T-helper 2 cell (primary cell): ENCODE measurements at places on chromosomes 3 and 15.

DNA sequence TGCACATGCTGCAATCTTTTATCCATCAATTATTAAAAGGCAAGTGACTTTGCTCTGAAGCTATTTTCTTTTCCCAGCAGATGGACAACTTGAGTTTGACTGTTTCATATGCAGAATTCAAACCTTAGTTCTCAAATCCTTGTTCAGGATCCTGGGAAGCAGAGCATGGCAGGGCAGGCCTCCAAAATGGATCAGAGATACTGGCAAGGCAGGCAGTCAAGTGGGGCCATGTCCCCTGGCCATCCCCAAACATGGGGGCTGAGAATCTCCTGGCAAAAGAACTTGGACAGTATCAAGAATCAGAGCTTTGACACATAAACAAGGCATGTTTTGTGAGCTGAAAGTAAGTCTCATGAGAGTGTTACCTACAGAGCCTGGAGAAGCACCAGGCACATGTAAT lies 122.9 kb upstream of the CTNNB1 start:
- DNase-seq, result no peak

DNA sequence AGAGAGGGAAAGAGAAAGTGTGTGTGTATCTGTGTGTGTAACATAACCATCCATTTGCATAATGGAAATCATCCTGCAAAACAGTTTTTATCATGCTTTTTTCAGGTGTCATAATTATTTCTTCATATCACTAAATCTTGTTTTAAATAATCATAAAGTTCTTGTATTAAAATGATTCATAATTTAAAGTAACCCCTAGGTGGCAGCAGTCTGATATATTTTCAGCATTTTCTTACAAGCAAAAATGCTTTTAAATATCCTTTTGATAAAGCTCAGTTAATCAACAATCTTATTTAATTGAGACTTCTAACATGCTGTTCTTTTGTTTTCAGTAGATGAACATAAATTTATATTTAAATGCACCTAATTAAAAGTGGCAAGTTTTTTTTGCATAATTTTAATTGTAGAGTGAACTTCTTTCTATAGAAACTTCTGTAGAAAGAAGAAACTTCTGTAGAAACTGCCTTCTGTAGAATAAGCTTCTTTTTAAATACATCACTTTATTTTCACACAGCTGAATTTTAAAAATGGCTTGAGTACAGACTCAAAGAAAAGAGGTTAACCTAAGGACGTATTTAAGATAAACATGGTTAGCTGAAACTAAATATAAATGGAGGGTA lies 72.5 kb downstream of the OPA1 start:
- peak; percentile 45 for DNase-seq

GRCh38 chr3:178088963-178089362 lies 447.3 kb upstream of the KCNMB2 start:
- DNase-seq, result no peak

DNA sequence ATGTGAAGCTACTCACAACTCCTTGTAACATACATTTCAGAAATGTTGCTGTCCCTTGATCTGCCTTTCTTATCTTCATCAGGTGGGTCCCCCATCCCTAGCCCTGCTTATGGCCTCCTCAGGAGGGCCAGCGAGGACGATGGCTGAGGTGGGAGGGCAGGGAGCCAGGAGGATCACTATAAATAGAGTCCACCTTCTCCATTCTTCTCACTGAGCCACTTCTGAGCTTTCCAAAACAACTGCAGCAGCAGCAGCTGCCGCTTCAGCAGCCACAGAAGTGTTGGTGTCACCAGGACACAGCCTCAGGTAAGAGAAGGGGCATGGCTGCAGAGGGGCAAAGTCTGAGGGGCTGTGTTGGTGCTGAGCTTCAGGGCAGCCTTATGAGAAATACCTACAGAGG lies 53.5 kb downstream of the ANAPC13 start:
- DNase-seq, result no peak

DNA sequence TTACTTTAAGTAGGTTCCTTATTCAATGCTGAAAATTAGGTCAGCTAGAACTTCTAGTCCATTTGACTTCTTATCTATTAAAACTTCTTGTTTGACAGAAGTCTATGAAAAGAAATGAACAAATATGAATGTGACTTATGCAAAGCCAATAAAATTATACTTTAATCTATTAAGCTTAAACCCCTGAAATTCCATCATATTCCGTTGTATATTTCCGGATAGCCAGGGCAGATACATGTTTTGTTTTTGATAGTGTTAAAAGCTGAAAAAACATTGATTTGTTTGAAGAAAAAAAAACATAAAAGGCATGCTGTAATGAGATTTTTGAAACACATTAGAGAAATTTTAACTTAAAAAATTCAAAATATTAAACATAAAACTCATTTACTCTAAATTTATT lies 667.2 kb upstream of the NAALADL2 start:
- no peak for DNase-seq

DNA sequence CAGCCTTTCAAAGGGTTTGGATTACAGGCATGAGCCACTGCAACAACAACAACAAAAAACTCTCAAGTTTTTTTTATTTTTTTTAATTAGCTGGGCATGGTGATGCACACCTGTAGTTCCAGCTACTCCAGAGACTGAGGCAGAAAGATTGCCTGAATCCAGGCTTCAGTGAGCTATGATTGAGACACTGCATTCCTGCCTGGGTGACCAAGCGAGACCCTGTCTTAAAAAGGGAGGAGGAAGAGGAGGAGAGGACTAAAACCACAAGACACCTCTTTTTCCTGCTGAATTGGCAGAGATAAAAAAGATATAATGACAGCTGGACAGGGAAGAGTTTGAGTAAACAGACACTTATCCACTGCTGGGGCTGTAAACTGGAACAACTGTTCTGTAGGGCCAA lies 22.7 kb upstream of the CHRNB4 start:
- DNase-seq, result no peak

DNA sequence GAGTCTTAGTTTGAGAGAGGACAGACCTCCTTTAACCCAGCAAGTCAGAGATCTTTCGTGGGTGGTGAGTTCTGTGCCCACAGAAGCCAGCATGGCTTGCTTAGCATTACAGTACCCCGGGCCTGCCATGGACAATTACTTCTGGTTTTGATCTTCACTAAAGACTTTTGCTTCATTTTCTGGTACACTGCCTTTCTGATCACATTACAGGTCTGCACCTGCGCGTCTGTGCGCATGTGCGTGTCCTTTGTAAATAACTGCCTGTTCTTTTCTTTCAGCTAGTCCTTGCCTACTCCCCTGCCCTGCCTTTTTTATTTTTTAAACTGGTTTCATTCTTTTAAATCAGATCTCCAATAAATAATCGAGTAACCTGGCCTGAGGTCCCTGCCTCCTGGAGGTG lies 57.1 kb upstream of the CMTM8 start:
- no peak for DNase-seq

DNA sequence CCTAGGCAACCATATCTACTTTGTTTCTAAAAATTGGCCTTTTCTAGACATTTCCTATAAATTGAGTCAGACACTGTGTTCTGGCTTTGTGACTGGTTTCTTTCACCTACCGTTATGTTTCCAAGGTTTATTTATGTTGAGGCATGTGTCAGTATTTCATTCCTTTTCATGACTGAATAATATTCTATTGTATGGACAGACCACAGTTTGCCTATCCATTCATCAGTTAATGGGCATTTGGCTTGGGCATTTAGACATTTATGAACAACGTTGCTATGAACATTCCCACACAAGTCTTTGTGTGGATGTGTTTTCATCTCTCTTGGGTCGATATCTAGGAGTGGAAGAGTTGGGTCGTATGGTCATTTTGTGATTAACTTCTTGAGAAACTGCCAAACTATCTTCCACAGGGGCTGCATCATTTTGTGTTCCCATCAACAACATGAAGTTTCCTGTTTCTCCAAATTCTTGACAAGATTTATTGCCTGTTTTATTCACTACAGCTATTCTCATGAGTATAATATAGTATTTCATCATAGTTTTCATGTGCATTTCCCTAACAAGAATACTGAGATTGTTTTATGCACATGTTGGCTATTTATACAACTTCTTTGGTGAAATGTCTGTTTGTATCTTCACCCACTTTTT lies 3.5 kb upstream of the EFCC1 start:
- DNase-seq, result no peak

GRCh38 chr15:68383161-68384074 lies 48.5 kb downstream of the ITGA11 start:
- DNase-seq, result peak; percentile 6

GRCh38 chr3:126888186-126888760 lies 94.6 kb upstream of the PLXNA1 start:
- DNase-seq, result no peak

- no peak for DNase-seq
Observed at GRCh38 chr15:67061811-67062368, 3.5 kb upstream of the SMAD3 start.

GRCh38 chr3:99579246-99579645 lies 59.1 kb upstream of the COL8A1 start:
- no peak for DNase-seq

GRCh38 chr3:133992951-133993620 lies 36.6 kb downstream of the SLCO2A1 start:
- no peak for DNase-seq

DNA sequence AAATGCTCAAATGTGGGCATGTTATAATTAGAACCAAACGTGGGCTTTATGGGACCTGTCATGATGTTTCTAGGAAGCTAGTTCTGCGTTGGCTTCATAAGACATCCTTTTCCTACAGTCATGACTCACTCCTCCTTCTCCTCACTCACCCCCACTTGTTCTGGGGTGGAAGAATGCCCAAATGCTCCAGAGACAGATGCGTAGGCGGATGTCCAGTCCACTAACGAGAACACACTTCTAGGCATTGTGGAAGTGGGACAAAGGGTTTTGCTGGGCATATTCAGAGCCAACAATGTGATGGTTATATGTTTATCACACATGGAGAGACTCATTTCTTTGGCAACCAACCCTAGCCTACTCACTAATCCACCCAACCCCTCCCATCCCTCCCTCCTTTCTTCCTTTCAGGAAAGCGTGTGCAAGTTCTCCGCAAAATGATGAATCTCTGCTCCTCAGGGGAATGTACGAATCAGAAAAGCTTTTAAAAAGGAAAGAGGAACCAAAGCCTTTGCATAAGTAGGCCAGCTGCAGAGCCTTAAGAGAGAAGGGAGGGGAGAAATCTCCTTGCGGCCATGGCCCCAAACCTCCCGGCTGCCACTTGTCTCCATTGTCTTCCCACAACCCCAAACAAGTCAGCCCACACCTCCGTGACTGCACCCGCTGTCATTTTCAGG lies 123.0 kb upstream of the SPRED1 start:
- DNase-seq, result no peak

GRCh38 chr15:69090197-69090948 lies 70.1 kb upstream of the GLCE start:
- DNase-seq, result no peak

DNA sequence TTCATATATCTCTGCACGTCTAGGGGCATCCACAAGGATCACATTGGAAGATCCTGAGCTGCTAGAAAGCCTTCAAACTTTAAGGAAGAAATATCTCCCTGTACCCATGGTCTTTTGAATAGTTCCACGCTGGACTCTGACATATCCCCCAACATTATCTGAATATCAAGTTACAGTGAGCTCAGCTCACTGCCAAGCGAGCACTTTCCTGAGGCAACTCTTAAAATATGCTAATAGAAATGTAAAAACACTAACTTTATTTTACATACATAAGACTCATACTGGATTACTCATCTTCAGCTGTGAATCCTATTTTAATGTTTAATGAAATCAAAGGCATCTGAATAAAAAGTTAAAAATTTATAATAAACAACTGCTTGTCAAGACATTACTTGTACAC lies 420.2 kb upstream of the CCDC54 start:
- DNase-seq, result no peak

- no peak for DNase-seq
Observed at GRCh38 chr15:101120473-101120872, 131.4 kb downstream of the CHSY1 start.

GRCh38 chr3:132255041-132255745 lies 62.0 kb upstream of the ACP3 start:
- DNase-seq, result no peak

GRCh38 chr3:175988401-175988800 lies 1129.3 kb downstream of the NAALADL2 start:
- DNase-seq, result no peak

DNA sequence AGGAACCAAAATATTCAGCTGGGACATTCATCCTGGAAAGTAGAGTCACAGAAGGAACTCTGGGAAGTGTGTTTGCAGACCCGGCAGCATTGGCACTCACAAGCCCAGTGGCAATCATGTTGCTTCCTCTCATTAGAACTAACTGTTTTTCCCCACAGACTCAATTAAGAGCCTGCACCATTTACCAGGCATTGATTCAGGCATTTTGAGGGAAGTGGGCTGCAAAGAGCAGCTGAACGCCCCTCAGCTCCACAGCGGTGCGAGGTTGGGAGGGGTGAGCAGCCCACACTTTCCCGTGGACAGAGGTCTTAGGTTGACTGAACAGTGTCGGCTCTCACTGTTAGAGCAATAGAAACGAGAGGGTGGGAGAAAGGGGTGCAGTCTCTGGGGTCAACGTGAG lies 143.8 kb downstream of the STT3B start:
- no peak for DNase-seq
